ENCODE measurements at places on chromosomes 12 and 14.
A peak's percentile ranks its signal among the peaks of the same experiment; 100 is the strongest.

- DNase-seq, result no peak
Measured at GRCh38 chr12:67096533-67097318, 172.4 kb upstream of the CAND1 start.

GRCh38 chr12:49900371-49900770 is 3.3 kb downstream of the FAIM2 start:
- no peak for DNase-seq

GRCh38 chr14:95193081-95193480 is 35.8 kb upstream of the DICER1 start:
- no peak for DNase-seq

DNA sequence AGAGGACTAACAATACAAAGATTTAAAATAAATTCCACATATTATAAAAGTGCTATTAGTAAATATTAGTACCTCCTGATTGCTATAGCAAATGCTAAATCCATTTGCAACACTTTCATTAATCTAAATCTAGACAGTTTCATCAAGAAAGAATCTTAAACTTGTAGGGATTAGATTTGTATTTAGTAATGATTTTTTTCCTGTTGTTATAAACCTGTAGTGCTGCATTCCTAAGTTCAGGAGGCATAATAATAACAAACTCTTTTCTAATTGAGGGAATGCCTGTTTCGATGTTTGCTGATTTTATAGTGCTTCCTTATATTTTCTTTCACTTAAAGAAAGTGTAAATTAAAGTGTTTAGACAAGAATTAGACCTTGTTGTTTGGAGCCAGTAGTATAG is 166.1 kb downstream of the FOXA1 start:
- DNase-seq, result no peak

DNA sequence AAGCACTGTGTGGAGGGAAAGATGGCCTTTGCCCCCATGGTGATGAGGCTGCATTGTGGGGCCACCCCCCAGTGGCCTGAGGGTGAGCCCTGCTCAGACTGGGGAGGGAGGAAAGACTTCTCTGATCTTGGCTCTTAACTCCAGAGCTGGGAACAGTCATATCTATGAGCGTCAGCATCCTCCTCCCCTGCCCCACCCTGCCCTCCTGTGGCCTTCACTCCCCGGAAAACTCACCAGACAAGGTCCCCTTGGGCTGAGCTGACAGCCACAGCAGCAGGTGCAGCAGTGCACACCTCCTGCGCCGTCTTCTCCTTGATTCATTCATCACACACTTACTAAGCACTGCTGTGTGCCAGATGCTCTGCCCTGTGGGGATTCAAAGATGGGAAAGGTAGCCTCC is 98.8 kb downstream of the B4GALNT3 start:
- no peak for DNase-seq

DNA sequence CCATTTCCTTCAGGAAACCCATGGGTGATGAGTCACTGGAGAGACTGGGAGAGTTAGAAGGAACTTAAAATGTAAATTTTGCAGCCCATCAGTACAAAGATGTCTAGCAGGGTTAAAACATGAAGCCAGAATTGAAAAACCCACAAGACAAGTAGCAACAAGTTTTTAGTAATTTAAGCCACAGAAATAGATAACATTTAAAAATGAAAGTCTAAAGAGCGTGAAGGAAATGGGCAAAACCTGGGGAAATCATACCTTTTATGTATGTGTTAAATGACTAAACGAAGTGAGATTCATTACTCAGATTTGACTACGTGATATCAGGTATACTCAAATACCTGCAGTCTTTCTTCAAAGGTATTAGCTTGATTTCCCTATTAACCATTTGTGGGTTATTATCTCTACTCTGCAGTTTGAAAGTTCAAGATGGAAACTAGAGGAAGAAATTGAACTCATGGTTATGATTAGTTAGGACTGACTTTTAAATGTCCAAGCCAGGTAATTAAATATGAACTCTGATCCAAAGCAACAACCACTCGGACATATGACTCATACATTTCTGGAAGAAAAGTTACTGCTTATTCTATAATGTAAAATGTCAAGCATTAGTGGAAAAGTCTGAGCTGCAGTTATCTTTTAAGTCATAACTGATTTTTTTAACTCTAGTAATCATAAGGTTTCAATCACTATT is 84.1 kb downstream of the ITPR2 start:
- DNase-seq, result no peak

GRCh38 chr14:103480595-103480994 is 42.0 kb downstream of the CKB start:
- no peak for DNase-seq

DNA sequence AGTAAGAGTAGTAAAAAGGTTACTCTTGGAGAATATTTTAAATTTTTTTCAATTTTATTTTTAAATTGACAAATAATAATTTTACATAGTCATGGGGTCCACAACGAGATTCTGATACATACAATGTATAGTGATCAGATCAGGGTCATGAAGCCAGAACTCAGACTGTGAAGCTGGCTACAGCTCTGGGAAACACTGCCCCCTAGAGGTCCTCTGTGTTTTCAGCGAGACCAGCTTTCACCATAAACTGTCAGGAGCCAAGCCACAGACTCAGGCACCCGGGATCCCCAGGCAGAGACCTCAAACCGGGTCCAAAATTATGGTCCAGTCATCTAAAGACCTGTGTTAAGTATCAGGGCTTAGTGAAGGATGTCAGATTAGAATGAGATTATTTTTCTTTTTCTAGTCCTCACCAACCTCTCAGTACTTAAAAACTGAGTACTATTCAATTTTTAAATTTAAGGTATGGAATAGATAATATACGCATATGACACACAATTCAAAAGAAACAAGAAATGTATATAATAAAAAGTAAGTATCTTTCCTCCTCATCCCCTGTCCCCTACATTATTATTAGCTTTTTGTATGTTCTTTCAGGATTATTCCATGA is 397.1 kb downstream of the MDGA2 start:
- DNase-seq, result peak; percentile 76

DNA sequence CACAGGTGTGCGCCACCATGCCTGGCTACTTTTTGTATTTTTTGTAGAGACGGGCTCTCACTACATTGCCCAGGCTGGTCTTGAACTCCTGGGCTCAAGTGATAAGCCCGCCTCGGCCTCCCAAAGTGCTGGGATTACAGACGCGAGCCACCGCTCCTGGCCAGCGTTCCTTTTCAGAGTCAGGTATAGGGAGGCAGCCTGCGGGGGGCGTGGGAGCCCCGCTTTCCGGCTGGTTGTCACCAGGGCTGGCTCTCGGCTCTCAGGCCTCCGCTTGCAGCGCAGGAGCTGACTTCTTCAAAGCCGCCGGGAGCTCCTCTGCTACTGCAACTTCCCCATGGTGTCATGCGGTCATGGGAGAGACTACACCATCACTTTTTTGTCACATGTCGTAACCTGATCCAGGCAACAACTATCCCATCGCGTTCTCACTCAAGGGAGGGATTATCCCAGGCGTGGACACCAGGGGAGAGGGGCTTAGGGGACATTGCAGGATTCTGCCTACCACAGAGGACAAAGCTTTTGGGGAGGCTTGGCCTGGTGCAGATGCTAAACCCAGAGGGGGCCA is 129.4 kb downstream of the SCARB1 start:
- no peak for DNase-seq

DNA sequence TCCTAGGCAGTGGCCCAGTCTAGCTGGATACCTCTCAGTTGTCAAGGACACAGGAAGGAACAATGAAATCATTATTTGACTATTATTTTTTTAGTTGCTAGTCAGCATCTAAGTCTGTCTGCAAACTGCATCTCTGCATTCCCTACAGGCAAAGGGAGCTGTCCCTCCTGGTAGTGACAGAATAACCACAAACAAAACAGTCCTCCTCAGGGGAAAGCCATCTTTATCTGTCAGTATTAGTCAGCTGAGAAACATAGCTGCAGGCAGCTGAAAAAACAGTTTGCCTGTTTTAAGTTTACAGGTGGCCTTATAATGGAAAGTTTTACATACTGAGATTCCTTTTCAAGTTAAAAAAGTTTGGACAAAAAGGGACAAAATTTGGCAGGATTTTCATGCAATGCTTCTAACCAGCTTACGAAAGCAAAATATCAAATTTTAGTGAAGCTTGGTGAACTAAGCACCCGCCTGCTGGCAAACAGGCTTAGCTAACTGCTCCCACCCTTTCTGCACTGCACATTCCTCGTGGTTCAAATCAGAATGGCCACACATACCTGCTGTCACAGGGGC is 29.5 kb downstream of the SLC25A21 start:
- no peak for DNase-seq

All from BE2C (cell line).